ENCODE measurements at places on chromosomes 5 and 9.

- no peak for DNase-seq
Measured at GRCh38 chr9:121771851-121772599, 120.6 kb downstream of the DAB2IP start.

- DNase-seq, result no peak
Measured at GRCh38 chr9:87558606-87559190, 61.0 kb downstream of the DAPK1 start.

DNA sequence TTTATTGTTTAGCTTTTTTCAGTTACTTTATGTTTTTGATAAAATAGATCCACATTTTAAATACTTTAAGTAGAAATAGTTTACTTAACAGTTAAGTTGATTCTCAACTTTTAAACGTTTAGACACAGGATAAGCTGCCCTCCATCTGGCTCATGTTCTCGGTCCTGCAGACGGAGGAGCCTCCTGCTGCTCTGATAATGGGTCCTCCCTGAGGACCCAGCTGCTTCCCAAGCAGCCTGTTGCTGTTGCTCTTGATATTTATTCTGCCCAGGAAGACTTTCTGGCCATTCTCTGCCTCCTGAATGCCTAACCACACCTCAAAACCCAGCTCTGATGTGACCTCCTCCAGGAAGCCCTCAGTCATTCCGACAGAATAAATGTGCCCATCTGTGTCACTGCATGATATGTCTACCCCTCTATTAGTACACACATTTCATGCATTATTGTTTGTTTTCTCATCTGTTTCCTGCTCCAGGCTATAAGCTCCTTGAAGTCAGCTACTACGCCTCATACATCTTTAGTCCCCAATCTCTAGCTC, 267.2 kb upstream of the MSX2 start:
- no peak for DNase-seq

DNA sequence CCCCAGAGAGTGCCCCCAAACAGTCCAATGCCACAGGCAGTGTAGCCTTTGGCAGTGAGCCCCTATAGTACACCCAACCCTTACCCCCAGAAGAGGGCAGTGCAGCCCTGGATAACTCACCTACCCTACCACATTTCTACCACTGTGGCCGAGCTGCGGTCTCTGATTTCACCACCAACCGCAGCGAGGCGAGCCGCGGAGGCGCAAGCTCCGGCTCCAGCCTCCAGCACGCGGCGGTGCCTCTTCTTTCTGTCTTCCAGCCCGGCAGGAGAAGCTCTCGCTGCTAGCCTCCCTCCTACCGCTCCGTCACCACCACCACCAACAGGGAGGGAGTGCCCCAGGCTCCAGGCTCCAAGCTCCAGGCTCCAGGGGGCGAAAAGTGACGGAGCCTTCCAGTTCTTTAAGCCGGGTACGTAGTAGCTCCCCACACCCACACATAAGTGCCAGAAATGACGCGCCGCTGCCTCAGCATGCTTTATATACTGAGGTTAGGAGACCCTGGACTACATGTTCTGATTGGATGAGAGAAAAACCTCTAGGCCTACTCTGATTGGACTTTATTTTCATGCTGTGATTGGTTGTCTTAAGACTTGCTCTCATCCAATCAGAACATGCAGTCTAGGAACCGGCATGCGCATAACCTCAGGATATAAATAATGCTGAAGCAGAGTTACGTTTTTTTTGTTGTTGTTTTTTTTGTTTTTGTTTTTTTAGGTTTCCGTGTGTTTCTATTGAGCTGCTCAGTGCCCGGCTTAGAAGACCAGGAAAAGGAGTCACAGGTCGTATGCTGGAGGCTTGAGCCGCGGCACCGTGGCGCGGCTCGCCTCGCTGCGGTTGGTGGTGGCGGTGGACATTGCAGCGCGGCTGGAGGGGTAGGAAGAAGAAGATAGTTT, at the start of gene PCAT7:
Gene PCAT7, plus strand, starts transcription at position 645 of the 893 bp plus-strand sequence.
- peak; percentile 89 for DNase-seq

DNA sequence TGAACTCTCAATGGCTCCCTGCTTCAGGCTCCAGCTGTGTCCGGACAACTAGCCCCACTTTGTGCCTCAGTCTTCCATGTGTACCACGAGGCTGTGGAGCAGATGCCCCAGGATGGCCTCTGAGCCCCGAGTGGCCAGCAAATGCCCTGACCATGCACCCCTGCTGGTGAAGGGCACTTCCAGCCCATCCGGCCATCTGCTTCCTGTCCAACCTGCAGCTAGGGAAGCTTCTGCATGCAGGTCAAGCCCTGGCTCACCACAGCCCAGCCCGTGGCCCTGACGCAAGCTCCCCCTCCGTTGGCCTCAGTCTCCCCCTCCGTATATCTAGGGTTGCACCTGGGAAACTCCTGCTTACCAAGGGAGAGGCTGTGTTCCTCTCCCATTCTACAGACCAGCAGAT, 4.8 kb downstream of the NINJ1 start:
- DNase-seq, result no peak

DNA sequence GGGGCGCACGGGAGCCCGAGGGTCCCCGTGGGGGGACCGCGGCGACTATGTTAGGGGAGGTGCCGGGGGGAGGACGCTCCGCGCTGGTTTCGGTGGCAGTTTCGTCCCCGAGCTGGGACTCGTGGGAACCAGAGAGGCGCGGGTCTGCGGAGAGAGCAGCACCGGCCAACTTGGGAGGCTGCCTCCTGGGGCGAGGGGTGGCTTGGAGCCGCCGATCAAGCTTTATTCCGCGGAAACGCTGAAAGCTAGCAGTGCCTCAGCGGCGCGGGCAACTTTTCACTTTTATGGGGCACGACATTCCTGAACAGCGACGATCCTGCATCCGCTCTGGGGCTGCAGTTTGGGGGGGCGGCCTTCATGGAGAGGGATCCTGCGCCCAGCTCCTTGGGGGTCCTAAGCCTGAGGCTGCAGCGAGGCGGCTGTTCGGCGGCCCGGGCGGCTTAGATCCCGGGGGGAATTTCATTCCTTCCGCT, 369 bp downstream of the OCLN start:
- no peak for DNase-seq

GRCh38 chr9:27347889-27348288, 50.9 kb upstream of the EQTN start:
- DNase-seq, result no peak

- DNase-seq, result no peak
Measured at GRCh38 chr5:53779541-53779981, 219.1 kb downstream of the NDUFS4 start.

DNA sequence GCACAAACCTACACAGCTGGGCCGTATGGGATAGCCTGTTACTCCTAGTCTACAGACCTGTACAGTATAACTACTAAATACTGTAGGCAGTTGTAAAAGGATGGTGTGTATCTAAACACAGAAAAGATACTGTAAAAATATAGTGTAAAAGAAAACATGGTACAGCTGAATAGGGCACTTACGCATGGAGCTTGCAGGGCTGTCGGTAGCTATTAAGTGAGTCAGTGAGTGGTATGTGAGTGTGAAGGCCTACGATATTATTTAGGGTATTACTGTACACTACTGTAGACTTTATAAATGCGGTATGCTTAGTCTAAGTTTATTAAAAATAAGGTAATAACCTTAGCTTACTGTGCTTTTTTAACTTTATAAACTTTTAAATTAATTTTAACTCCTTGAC, 1.2 kb downstream of the ZCCHC9 start:
- DNase-seq, result peak; percentile 8

- DNase-seq, result no peak
Measured at GRCh38 chr9:2248768-2249265, 233.7 kb downstream of the SMARCA2 start.

- no peak for DNase-seq
Measured at GRCh38 chr9:68643901-68644809, 60.9 kb upstream of the PIP5K1B start.

GRCh38 chr5:42878041-42878440, 66.3 kb upstream of the SELENOP start:
- DNase-seq, result no peak

DNA sequence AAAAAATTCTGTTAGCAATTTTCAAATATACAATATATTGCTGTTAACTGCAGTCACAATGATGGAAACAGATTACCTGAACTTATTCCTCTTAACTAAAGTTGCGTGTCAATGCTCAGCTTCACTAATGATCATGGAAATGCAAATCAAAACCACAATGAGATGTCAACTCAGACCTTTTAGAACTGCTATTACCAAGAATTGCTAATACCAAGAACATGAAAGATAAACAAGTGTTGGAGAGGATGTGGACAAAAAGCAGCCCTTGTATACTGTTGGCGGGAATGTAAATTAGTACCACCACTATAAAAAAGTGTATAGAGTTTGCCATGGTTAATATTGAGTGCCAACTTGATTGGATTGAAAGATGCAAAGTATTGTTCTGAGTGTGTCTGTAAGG, 1409.7 kb upstream of the CDH18 start:
- DNase-seq, result no peak

- DNase-seq, result no peak
Measured at GRCh38 chr9:76591256-76591950, 132.4 kb downstream of the GCNT1 start.

- no peak for DNase-seq
Measured at GRCh38 chr5:64763948-64764503, 4.5 kb downstream of the SREK1IP1 start.

DNA sequence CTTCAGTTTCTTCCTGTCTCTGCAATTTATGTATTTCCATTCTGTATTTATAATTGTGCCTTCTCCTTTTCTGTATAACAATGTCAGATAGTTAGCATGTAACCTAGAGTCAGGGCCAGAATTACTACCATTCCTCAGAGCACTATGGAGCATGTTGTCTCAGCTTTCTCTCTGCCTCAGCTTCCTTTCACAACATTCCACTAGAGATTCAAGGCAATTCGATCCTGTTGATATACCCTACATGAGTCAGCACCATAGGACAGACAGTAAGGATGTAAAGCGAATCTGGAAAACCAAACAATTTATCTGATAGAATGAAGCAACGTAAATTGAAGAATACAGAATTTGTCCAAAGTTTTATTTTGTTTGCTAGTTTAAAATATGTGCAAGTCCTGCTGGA, 728.3 kb upstream of the SEMA6A start:
- DNase-seq, result no peak

DNA sequence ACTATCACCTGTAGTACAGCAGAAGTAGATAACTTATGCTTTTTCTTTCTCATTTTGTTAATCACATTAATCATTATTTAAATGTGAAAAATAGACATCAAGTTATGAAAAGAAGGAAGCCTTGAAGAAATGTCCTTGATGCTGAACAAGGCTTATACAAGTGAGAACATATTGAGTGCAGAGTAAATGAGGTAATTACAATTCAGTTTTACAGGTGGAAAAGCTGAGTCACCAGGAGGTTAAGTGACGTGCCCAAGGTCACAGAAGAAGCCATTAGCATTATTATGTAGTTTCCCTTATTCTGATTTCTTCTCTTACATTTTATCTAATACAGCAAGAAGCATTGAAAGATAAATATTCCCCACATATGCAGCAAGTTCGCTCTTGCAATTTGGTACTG, 998.5 kb upstream of the CDH6 start:
- DNase-seq, result peak; percentile 100

DNA sequence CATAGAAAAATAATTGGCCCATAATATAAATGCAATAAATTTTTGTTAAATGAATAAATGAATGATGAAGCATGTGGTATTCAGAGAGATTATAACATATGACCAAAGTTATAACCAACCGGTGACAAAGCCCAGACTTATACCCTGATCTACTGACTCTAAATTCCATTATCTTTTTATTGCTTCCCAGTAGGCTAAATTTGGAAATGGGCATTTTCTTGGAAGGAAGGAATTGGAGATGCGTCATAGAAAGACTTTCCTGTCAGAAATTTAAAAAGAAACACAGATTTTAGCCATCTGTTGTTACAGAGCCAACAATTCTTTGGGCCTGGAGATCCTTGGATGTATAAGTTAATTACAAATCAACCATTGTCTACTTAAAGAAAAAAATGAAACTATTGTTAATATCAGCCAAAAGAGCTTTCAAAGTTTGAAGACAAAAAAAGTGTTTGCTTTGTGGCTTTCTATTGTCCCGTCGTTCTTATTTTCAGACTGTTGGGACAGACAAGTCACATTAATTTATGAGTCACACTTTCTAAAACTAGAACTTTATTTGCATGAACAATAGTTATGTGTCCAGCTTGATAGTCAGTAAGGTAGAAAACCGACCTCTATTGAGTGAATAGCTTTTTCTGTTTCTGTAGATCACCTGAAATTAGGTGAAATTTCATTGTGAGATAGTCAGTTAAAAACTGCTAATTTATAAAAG, 428.7 kb downstream of the GABRG2 start:
- DNase-seq, result no peak

GRCh38 chr5:147949711-147950573, 43.6 kb upstream of the C5orf46 start:
- peak; percentile 5 for DNase-seq

GRCh38 chr5:179668391-179668790, 12.4 kb downstream of the CBY3 start:
- peak; percentile 25 for DNase-seq

DNA sequence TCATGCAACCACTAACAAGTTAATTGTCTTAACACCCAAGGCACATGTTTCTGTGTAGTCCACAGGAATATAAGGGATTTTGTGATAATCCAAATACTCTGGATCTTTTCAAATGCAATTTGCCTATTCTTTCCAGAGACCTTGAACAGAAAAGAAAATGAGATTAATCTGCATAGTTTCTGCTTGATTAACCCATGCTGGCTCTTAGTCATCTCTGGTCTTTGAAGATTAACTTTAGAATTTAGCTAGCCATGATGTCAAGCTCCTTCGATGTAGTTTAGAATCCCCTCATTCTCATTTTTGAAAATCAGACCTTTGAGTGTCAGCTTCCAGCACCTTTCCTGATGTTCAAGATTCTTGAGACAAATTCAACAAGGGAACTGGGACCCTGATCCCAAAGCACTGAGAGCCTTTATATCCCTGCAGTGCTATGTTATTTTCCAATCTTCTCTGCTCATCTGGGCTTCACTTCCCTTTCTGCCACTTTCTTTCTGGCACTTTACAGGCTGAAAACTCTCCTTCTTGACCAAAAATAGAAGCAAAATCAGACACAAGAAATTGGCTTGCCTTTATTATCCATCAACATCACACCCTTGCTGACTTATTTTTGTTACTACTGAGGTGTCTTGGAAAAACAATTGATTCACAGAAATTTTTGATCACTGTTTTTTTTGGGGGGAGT, 155.5 kb downstream of the PALM2AKAP2 start:
- no peak for DNase-seq

DNA sequence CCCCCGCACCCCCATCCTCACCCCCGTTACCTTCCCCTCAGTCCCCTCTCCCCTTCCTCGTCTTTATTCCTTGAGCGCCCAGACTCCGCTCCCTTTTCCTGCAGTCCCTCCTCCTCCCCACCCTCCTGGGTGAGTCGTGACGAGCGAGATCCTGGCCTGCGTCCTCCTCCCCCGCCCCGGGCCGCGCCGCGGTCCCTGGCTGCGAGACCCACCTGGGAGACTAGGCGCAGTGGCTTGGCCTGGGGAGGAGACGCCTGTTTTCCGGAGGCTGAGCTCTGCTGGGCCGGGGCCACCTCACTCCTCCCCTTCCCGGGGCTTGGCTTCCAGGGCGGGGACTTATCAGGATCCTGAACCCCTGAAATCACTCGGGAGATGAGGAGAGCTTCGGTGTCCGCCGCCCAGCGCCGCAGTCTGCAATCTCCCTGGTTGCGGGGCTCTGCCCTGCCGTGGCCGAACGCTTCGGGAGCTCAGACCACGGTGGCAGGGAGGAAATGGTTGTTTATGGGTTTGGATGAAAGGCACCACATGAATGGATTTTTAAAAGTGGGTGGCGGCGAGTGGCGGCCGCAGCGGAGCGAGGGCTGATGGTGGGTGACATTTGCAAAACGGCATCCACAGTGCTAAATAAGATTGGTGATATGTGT, 984 bp downstream of the STXBP1 start:
- no peak for DNase-seq

All from SHP77 treated with DMSO at 0.1 percent for 48 hours (cell line).